ENCODE measurements at places on chromosomes 1 and 21.

- no peak for DNase-seq
Measured at GRCh38 chr21:29300807-29301138, 2.1 kb downstream of the BACH1 start.

- no peak for DNase-seq
Measured at GRCh38 chr1:119366424-119366823, 2.2 kb upstream of the HAO2 start.

DNA sequence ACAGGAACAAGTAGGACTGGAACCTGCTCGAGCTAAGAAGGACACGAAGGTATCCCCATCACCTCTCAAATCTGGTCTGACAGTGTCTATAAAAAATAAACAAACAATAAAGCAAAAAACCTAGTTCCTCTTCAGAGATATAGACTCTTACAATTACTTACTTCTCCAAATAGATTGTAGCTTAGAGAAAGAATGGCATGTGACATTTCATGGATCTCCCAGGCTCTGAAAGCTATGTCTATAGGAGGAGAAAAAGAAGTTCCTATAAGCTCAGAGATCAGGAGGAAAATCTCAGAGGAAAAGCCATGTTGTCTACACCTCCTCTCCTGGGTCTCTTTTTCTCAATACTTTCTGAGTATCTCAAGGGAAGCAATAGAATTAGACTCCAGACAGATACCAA lies 12.3 kb upstream of the OR10J5 start:
- DNase-seq = no peak

GRCh38 chr1:243236604-243237252 lies 18.4 kb downstream of the CEP170 start:
- DNase-seq = no peak

GRCh38 chr1:97797403-97798183 lies 123.2 kb downstream of the DPYD start:
- DNase-seq = no peak
